ENCODE measurements at places on chromosomes 2 and 18.

- no peak for DNase-seq
These were observed 53.8 kb upstream of the SLC66A3 start for GRCh38 chr2:11101430-11101829.

GRCh38 chr2:30223413-30223874 is 7.9 kb upstream of the LBH start:
- no peak for DNase-seq

DNA sequence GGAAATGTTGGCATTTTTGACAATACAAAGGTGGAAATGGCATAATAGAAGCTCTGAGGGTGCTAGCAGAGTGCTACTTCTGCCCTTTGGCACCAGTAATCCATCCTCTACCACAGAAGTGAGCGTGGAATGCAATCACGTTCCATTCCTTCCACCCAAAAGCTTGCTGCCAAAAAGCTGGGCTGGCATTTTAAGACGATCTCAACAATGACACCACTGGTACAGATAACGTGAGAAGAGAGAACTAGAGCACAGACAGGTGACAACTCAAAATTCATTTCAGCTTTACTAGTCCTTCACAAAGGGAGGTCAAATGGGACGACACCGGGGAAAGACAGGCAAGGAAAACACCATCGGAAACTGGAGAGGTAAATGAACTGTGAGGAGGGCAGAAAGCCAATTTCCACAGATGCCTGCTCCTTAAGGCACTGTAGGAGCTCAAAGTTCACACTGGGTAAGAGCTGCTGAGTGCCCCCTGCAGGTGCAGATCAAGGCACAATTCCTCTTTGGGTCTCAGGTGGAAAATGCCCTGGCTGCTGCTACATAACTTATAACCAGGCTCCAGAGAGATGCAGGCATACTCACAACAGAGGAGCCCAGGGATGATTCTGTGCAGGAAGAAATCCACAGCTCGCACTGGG is 50.7 kb upstream of the RNU4ATAC start:
- no peak for DNase-seq

GRCh38 chr2:188410504-188411235 is 119.0 kb downstream of the GULP1 start:
- DNase-seq: no peak

DNA sequence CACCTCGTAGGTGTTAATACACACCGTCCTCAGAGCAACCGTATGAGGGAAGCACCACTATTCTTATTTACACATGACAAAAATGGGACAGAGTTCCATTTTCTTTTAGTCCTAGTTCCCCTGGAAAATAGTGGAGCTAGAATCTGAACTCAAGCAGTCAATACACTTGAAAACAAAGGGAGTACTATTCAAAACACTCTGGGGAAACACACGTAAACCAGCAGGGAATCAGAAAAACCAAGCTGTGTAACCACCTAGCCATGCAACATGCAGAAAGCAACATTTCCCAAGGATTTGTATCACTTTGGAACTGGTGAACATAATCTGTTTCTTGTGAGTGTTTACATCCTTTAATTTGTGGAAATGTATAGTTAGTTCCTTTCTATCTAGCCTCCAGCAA is 208.2 kb downstream of the UBE2E3 start:
- DNase-seq: no peak
